ENCODE measurements at places on chromosomes 3 and 15.

DNA sequence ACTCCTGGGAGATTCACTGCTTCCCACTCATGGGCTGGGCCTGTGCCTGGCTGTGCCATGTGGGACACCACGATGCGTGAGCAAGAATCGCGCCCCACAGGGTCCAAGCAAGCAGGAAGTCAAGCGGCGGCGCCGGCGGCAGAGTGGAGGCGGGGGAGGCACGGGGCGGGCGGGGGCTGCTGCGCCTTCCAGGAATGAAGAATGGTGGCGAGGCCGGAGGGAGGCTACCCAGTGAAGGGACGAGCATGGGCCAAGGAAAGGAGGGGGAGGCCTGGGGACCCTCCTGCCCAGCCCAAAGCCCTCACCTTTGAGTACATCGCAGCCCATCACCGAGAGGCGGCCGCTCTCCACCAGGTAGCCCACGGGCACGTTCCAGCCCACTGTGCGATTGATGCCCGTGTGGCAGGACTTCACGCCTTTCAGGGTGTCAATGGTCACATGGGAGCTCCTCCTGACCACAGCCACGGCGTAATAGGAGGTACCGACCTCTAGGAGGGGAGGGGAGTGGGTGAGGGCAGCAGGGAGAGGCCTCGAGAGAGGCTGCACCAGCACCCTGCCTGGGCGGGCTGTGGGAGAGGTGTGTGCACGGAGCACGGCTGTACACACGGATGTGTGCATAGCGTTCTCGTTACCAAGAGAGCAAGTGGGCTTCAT is 5.5 kb downstream of the MELTF start:
- no peak for DNase-seq

- no peak for DNase-seq
Measured at GRCh38 chr3:97497138-97497537, 267.4 kb upstream of the ARL6 start.

GRCh38 chr3:71210257-71211007 is 373.1 kb downstream of the FOXP1 start:
- DNase-seq: peak; percentile 65

- no peak for DNase-seq
Measured at GRCh38 chr3:115513416-115513800, 109.9 kb upstream of the GAP43 start.

DNA sequence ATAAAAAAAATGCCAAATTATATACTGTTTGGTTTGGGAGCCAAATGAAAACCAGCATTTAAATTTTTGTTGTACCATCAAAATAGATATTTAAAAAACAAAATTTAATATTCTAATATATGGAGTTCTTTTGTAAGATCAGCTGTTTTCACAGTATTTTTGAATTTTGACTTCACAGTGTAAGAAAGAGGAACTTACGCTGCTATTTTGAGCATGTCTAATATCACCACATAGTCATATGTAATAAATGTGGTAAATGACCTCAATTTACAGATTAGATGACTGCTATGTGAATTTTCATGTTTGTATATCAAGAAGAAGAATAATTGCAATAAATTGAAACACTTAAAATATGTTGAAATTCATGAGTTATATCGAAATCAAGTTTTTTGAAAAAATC is 189.6 kb downstream of the ARRDC4 start:
- DNase-seq: peak; percentile 65

DNA sequence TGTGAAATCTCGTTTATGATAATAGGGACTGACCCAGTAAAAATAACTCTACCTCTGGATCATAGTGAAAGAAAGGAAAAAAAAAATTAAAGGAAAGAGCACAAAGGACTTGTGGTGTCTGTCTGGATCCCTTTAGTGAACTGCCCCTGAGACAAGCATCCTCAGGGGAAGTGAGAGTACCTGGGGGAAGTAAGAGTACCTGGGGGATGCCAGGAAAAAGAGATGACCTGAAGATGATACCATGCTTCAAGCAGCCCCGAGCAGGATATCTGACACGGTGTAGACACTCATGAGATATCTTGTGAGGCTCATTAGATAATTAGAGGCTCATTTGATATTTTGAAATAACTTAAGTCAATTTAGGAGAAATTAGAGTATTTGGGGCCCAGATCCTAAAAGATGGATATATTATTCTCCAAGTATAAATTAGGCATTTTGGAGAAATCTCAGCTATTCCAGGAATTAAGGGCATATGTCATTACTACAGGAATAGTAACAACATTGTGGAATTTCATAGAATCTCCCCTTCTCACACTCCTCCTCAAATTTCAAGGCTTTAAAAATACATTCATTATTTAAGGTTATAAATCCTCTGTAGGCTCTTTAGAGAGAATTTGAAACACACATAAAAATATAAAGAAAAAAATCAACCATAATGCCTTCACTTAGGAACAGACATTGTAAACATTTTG is 36.3 kb upstream of the PSMD6 start:
- no peak for DNase-seq

- DNase-seq: no peak
Measured at GRCh38 chr15:27989427-27989826, 109.7 kb downstream of the OCA2 start.

DNA sequence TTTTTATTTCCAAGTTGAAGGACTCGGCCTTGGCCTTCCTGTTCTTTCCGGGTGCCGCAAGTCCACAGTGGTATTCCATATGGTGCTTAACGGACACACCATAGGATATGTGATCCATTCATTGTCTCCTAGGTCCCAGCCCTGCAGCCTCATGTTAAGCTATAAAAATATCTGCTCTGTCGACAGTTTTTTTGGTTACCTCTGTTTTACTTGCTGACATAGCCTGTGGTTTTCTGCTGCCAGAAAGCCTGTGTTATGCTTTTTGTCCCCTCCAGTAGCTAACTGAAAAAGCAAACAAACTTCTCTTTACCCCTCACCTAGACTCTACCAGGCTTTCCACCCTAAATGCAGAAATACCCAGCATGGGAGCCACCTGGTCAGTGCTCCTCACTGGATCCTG is 5.3 kb downstream of the INAFM2 start:
- no peak for DNase-seq

DNA sequence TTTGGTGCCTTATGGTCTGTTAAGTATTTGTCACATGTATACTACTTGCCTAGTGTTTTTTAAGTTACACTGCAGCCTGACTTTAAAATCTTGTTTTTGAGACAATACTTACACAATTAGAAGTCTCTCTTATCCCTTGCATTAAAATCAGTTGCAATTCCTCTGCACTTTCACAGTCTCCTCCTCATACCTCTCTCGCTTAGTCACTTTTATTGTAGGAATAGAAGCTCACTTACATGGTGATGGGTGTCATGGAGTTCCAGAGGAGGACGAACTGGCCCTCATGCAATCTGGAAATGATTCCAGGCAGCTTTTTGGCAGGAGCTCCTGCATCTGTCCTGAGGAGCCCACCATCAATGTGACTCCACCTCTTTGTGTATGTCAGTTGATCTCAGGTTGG is 238.4 kb upstream of the TBC1D5 start:
- no peak for DNase-seq

- peak; percentile 74 for DNase-seq
Measured at GRCh38 chr3:196837819-196838420, 29.8 kb upstream of the SENP5 start.

DNA sequence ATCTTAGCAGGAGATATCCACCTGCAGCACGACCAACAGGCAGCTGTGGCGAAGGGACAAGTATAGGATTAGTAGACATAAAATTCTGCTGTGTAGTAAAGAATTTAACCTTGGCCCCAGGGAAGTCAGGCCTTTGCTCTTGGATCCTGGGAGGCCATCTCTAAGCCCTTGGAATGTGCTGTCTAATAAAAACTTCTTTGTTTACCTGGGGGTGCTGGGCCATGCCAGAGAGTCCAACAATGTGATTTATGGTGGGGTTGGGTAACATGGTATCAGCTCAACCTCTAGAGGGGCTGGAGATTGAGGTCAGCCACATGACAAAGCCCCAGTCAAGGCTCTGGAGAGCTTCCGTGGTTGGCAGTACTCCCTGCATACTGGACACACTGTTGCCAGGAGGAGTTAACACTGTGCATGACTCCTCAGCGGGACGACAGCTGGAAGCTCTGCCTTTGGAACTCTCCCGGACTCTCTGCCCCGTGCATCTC is 52.4 kb downstream of the HEG1 start:
- no peak for DNase-seq

GRCh38 chr3:51815614-51816013 is 36.6 kb upstream of the IQCF6 start:
- no peak for DNase-seq

DNA sequence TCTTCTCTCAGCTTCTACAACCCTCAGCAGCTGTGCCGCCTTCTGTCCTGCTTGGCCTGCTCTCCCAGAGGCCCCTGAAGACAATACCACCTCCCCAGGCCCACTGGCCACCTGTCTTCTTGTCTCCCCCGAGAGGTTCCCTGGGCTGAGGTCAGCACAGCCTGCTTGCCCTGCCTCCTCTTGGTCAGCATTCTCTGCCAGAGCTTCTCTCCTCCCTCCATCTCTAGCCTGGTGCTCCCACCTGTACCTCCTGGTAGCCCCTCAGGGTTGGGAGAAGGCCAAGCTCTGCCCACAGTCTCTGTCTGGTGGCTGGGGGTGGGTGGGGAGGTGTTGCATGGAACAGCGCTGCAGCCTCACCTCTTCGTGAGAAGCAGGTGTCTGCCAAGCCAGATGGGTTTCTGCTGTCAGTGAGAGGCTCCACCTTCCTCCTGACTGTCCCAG is 5.6 kb upstream of the ISLR start:
- no peak for DNase-seq

- DNase-seq: peak; percentile 57
Measured at GRCh38 chr15:58525991-58526421, 94.2 kb downstream of the LIPC start.

- no peak for DNase-seq
Measured at GRCh38 chr15:26234976-26235767, 372.0 kb upstream of the ATP10A start.

DNA sequence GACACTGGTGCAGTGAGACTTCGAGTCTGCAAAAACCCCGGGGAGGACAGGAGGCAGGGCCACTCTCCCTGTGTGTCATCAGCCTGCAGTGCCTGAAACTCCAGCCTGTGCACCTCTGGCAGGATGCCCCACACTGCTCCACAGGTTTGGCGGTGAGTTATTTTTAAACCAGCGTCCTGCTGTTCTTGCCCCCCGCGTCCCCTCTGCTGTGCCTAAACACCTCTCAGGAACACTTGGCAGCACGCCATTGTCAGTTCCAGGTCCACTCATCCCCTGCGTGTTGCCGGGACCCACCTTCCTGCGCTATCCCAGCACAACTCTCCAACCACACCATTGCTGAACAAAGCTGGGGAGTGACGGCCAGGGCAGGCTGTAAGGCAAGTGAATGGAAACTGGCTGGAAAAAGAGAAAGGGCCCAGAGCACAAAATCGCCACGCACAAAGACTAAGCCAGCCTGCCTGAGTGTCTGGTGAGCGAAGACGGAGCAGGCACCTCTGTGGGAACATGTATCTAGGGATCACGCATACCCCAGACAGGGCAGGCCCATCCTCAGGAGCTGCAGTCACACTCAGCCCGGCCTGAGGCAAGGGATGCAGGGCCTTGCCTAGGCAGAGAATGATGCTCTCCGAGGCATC is 3.1 kb upstream of the PLA2G4F start:
- no peak for DNase-seq

GRCh38 chr3:103082501-103082900 is 647.7 kb downstream of the ZPLD1 start:
- DNase-seq: no peak

GRCh38 chr3:32958509-32958908 is 7.1 kb downstream of the CCR4 start:
- no peak for DNase-seq

- DNase-seq: no peak
Measured at GRCh38 chr15:96087180-96087884, 243.2 kb upstream of the NR2F2 start.

DNA sequence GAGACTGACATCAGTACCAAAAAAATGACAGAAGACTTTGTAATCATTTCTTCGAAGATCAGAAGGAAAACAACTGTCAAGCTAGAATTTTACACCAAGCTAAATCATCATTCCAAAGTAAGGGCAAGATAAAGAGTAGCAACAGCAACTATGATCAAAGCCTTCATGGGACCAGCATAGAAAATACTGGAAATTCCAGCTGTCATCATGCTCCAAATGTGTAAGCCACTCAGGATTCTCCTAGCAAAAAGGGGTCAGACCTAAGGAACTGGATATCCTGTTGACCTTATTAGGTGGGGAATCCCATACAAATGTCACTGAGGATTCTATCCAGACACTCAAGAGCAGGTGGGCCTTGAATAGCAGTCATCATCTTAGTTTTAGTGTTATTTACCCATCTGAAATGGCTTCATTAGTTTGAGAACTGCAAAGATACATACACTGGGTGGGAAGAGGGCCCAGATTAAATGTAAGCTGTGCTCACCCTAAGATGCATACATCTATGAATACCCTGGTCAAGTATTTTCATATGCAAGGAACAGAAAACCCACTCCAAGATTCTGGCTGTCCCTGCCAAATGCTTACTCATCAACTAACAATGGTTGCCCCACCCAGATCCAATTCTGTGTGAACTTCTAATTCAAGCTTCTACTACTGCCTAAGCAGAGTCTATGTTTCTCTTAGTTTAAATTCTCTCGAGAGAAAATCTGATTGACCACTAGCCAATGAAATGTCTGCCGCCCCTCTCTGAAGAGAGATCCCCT is 33.5 kb downstream of the CLDN18 start:
- DNase-seq: no peak

DNA sequence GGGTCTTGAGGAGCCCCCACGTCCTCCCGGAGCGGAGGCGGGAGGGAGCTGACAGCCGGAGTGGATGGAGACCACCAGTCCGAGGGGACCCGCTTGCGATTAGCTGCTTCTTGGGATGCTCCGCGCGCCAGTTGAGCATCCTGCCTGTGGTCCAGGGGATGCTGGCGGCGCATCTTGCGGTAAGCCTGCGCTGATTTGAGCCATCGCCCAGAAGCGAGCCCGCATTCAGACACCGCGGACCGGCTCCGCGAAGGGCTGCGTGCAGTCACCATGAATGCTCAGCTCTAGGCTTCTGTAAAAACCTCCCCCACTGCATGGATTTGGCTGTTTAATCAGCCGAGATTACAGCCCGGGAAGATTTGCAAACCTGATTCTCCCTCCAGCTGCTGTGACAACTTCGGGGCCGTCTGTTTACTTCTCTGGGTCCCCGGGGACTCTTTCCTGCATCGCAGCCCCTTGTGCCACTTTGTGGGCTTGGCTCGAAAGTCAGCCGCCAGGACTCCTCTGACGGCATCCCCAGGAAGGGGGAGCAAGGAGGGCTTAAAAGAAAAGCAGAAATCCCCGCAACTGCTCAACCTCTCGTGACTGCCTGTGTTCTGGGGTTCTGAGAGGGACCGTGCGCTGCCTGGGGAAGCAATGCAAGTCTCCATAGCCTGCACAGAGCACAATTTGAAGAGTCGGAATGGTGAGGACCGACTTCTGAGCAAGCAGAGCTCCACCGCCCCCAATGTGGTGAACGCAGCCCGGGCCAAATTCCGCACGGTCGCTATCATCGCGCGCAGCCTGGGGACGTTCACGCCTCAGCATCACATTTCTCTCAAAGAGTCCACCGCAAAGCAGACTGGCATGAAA is 171.1 kb downstream of the KCNAB1 start:
- peak; percentile 64 for DNase-seq

- DNase-seq: no peak
Measured at GRCh38 chr15:36361351-36361870, 218.0 kb upstream of the CDIN1 start.
